C1 segment of cervical spinal cord (tissue), 14 donors: ENCODE measurements at places on chromosomes 13 and 19.

DNA sequence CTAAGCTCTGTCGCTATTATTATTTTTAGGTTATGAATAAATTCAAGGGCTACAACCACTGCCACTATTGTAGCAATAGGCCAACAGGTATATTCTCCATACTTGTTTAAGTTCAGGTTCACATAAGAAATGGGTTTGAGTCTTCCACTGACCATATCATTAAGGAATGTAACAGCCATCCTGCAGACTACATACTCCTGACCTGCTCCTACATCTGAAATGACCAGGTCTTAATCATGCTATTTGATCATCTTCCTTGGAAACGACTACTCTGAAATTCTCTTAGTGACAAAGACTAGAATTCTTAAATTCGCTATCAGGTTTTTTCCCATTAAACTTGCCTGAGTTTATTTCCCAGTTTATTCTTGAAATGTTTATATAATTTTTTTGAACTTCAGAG, 66.8 kb downstream of the IPO5 start:
- DNase-seq, result no peak

- DNase-seq, result no peak
Observed at GRCh38 chr13:101424381-101425155, 8.3 kb upstream of the NALCN start.

DNA sequence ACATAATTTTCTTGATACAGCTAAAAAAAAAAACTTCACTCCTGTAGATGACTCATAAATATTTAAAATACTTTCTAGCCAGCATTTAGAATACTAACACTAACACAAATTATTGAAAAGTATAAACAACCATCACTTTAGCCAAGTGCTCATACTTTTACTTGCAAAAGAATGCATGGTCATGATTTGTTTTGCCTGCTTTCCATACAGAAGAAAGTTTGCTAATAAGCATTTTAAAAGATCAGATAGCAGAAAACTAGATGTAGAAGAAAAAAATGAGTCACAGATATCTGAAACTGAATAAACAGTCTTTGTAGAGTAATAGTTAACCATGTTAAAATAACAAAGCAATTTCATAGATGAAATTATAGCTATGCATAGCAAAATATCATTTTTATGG, 2280.4 kb upstream of the PCDH20 start:
- DNase-seq, result no peak

- no peak for DNase-seq
Observed at GRCh38 chr19:46731007-46731501, 14.1 kb upstream of the PRKD2 start.

- DNase-seq, result no peak
Observed at GRCh38 chr19:15234431-15235130, 2.3 kb upstream of the EPHX3 start.

GRCh38 chr19:5166262-5166661, 174.3 kb downstream of the PTPRS start:
- no peak for DNase-seq

GRCh38 chr13:112510987-112511685, 76.8 kb downstream of the TUBGCP3 start:
- no peak for DNase-seq

GRCh38 chr13:110643768-110644421, 28.6 kb downstream of the NAXD start:
- DNase-seq, result no peak

DNA sequence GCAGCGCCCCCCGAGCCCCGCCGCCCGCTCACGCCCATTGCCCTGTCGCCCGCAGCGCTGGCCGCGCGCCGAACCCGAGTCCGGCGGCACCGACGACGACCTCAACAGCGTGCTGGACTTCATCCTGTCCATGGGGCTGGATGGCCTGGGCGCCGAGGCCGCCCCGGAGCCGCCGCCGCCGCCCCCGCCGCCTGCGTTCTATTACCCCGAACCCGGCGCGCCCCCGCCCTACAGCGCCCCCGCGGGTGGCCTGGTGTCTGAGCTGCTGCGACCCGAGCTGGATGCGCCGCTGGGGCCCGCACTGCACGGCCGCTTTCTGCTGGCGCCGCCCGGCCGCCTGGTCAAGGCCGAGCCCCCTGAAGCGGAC, 518 bp downstream of the KLF2 start:
- DNase-seq, result peak; percentile 15

DNA sequence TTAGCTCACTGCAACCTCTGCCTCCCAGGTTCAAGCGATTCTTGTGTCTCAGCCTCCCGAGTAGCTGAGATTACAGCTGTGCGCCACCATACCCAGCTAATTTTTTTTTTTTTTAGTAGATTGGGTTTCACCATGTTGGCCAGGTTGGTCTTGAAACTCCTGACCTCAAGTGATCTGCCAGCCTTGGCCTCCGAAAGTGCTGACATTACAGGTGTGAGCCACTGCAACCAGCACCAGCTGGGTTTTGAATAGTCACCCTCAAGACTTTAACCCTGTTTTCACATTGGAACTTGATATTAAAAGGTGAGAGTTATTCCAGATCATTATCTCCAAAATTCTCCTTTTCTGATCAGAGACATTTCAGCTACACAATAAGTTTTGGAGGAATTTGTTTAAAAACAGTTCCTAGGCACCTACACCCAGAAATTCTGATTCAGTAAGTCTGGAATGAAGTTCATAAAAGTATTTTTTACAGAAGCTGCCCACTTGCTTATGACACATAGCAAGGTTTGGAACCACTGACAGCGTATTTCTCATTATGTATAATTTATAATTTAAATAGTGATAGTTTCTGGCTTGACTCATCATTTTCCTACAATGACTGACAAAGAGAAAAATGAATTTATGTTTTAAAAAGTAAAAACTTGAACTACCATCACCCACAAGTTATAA, 417.3 kb downstream of the DIAPH3 start:
- DNase-seq, result no peak

DNA sequence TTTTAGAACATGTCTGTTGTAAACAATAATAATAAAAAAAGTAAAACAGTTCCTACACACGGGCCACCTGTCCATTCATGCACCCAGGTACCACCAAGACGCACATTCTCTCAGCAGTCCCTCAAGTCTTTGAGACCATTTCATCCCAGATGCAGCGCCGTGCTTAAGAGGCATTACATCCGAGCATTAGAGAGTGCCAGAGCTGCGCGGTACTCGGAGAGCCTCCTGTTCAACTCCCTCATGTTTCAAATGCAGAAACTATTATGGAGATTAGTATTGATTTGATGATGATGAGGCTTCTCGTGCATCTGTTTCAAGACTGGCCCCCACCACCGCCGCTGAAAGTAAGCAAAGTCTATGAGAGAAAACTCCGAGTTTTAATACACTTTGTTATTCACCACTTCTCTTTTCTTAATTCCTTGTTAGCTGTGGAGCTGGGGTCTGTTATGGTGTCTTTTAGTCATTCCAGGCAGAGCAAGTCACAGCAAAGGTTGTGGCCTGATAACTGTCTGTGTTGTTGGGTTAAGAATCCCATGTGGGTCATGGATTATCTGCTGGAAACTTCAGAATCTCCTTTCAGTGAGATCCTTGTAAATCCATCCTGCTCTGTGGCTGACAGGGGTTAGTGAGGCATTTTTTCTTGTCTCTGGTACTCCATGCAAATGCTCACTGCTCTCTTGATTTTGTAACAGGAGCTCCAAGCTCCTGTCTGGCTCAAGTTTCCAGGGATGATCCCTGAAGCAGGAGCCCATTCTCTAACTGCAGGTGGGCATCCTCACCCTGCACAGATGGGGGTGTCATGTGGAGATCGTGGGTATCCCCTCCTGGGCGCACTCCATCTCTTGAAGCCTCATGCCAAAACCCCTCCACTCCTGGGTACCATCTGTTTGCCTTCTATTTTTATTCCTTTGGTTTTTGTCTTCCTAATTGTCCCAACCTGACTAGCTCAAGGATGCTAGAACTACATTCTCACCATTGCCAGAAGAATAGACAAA, 74.9 kb upstream of the MTIF3 start:
- DNase-seq, result no peak
